ACHN (cell line): ENCODE measurements at places on chromosomes 6 and 20.
A peak's percentile ranks its signal among the peaks of the same experiment; 100 is the strongest.

GRCh38 chr20:53736122-53736756 lies 142.6 kb upstream of the ZNF217 start:
- no peak for DNase-seq

DNA sequence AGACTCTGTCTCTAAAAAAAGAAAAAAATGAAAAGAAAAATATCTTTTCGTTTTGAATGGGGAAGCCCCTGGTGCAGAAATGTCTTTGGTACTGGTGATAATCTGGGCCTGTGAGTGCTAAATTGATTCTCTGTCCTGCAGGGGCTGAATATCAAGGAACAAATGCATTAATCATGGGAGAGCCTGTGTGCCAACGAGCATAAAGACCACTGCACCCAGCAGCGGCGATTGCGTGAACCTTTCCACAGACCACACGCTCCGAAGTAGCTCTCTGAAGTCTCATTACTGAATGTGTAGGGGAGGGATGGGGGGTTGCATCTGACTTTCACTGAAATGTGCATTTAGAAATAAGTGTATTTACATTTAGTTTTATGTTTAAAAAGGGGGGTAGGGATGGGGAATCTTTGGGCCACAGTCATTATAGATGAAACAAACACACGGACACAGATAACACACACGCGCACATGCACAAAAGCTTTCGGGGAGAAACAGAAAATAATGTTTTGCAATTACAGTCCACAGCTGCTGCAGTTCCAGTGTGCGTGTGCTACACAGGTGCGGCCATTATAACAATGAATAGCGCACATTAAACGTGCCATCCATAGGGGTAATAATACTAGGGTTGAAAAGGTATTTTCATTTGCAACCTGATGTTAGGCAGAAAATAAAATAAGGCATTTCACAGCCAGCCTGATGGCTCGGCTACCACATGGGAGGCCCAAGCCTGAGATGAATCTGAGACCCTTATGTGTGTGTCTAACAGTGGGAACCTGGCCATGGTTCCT lies 154.0 kb downstream of the MBOAT1 start:
- no peak for DNase-seq

- no peak for DNase-seq
Observed at GRCh38 chr6:154792761-154793160, 59.5 kb downstream of the SCAF8 start.

DNA sequence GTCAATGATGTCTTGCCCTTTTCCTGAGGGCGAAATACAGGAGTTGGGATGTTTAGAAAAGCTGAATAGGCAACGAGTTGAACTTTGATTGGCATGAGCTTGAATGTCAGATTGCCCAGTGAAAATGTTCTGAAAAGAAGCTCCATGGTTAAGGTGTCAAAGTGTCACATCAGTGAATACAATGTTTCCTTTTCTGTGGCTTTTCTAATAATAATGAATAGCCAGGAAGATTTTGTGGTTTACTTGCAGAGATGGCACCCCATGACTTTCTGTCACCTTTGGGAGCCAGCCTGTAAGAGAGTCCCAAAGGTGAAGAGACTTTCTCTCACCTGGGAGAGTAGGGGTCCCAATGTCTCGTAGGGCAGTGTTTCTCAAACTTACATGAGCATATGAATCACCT lies 119.2 kb downstream of the KCNQ5 start:
- no peak for DNase-seq

DNA sequence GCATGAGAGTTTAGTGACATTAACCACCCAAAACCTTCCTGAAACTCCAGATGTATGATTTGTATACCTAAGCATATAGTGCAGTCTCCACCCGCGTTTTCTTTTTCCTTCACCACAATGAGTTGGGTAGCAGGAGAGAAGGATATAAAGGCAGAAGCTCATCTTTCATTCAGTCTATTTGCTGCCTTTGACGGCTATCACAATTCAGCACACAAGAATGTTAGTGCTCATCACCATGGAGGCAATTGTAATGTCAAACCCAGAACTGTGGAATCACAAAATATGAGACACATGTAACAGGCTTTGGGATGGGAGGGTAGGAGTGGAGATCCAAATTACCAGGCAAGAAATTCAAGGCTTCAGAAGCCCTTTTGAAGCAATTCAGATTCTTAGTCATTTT lies 17.6 kb downstream of the ZHX3 start:
- DNase-seq = no peak

DNA sequence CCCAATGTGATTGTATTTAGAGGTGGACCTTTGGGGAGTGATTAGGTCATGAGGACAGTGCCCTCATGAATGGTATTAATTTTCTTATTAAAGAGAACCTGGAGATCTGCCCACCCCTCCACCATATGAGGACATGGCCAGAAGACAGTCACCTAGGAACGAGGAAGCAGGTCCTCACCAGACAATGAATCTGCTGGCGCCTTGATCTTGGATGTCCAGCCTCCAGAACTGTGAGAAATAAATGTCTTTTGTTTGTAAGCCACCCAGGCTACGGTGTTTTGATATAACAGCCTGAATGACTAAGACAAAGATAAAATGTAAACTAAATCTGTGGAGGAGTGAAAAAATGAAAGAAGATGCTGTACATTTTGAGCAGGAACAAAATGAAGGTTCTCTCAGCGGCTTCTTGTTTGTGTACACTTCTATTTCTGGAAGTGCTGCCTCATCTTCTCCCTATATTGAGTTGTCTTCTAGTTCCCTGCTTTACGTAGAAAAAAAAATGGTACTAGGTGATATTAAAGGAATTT lies 1.5 kb upstream of the IPCEF1 start:
- no peak for DNase-seq

DNA sequence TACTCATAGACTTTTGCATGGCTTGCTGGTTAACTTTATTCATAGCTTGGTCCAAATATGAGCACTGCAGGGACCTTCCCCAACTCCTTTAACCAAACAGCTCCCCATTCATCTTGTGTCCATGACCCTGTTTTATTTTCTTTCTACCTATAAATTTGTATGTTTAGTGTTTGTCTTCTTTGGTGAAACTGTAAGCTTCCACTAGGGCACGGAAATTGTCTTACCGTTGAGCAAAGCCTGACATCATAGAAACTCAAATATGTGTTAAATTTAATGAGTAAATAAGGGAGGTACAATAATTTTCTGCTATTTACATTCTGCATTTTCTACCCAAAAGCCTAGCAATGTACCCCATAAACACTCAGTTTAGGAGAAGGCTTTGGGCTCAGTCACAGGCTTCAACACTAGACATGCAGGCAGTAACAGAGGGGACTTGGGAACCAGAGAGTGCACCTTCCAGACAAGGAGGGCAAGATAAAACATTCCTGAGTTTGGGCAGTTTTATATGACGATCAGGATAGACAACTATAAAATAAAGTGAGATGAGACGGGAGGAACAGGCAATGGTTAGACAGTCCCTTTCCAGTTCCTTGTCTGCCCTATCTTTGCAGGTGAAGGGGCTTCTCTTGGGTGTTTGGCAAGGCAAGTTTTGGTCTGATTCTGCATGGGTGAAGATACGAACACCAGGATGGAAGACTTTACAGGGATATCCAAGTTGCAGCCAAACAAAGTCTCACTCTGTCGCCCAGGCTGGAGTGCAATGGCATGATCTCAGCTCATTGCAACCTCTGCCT lies 46.2 kb upstream of the ZNF217 start:
- DNase-seq = no peak

DNA sequence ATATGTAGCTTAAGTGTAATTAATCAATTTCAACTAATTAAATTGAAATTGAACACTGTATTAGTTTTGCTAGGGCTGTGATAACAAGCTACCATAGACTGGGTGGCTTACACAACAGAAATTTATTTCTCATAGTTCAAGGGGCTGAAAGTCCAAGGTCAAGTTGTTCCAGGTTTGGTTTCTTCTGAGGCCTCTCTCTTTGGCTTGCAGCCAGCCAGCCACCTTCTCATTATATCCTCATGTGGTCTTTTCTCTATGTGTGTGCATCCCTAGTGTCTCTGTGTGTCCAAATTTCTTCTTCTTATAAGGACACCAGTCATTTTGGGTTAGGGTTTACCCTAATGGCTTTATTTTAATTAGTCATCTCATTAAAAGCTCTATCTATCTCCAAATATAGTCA lies 611.7 kb downstream of the UTRN start:
- DNase-seq = no peak

DNA sequence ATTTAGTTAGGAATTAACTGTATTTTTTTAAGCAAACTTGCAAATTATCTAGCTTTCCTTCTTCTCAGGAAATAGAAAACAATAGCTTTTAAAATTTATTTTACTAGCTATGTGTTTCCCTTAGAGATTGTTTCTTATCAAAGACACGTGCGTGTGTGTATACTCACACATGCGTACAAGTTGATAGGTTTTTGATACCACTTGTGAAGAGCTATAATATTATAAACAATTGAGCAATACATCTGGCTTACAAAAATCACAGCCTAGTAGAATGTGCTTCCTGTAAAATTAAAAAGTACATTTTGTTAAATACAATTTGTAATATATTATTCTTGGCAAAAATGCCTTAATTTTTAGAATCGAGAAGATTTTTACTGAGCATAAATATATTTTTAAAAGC lies 33.9 kb downstream of the COL12A1 start:
- no peak for DNase-seq

- DNase-seq = peak; percentile 72
Observed at GRCh38 chr6:43378631-43379030, 9.2 kb upstream of the ZNF318 start.

GRCh38 chr6:96889146-96889545 lies 8.5 kb downstream of the NDUFAF4 start:
- no peak for DNase-seq

GRCh38 chr6:52403627-52404026 lies 16.5 kb upstream of the EFHC1 start:
- no peak for DNase-seq

DNA sequence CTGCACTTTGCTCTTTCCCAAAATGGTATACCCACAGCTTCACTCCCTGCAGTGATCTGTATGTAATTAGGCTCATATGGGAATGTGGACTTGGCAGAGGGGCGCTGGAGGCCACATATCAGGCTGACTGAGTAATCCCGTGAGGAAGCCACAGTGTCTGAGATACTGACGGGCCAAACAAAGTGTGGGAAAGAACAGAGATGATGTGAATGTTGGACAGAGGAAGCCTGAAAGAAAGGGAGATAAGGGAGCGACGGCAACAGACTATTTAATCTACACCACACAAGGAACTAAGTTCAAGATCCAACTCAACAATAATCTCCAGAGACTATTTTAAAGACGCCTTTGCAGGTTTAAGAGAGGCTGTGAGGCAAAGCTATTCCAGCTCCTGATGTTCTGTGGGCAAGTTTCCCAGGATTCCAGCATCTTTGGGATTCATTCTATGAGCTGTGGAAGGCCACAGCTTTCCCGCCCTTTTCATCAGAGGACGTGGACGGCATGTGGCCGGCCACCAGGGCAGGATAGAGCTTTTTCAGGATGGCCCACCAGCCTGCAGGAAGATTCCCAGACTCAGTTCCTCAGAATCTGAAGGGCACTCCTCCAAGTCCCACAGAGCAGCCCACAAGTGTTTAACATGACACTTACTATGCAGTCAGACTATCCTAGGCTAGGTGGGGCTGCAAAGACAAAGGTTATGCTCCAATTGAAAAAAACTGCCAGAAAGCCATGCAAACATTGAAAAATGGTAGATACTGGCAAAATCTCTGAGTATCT lies 237.5 kb downstream of the ATXN1 start:
- no peak for DNase-seq

- DNase-seq = no peak
Observed at GRCh38 chr20:60034231-60035110, 76.2 kb downstream of the CDH26 start.

GRCh38 chr6:37141281-37142049 lies 28.5 kb upstream of the PIM1 start:
- peak; percentile 49 for DNase-seq

- DNase-seq = peak; percentile 15
Observed at GRCh38 chr20:38590676-38591473, 9.9 kb downstream of the ADIG start.
